Pericardium fibroblast (primary cell): ENCODE measurements at places on chromosomes 1 and 21. TPM values are rescaled to one million over a fixed set of nuclear protein-coding genes. Genes with fewer than 3 reads are reported as not detected.

SAMD13 gene
- 1.2 and 1.8 TPM in 2 replicates for total RNA-seq

DMBX1 gene
- not detected in 2 replicates for total RNA-seq

TRABD2B gene
- 0.93 and 0.94 TPM in 2 replicates for total RNA-seq

MMEL1 gene
- not detected in 2 replicates for total RNA-seq

LRRC8B gene
- total RNA-seq = 0.58 and 1.4 TPM in 2 replicates

ERO1B gene
- total RNA-seq = 1.1 and 2.7 TPM in 2 replicates

RIPPLY3 gene
- total RNA-seq = not detected in 2 replicates

KRTAP12-2 gene
- not detected in 2 replicates for total RNA-seq

S100A7A gene
- not detected in 2 replicates for total RNA-seq
